RWPE1 (cell line): ENCODE measurements at places on chromosomes 7 and 10.

GRCh38 chr10:7314170-7314569 lies 96.7 kb downstream of the SFMBT2 start:
- DNase-seq = no peak

DNA sequence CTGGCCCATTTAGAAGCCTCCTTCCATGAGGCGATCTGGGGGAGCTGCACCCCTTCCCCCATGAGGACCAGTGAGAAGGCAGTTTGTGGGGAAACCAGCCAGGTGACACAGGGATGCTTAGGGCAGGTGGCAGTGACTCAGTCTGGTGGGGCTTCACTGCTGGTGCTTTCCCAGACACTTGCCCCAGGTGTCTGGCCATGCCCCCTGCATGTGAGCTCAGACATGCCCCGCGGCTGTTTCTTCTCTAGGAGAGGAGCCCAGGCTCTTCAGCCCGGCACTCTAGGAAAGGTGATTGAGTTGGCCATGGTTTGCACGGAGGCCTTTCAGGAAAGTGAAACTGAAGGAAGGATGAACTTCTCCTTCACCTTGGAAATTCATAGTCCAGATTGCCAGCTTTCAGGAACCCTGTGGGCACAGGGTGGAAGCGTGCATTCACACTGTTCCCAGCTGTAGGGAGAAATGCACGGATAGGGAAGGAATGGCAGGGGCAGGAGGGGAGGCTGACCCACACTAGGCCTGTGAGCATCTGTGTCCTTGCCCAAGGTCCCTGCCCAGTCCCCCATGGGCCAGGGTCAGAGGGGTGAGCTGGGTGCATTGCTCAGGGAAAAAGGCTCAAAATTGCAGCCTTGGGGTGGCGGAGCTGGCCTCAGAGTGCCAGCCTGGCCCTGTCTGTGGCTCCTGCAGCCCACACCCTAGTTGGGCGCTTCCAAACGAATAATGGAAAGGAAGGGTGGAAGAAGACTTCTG lies 359.1 kb downstream of the GLRX3 start:
- DNase-seq = no peak

DNA sequence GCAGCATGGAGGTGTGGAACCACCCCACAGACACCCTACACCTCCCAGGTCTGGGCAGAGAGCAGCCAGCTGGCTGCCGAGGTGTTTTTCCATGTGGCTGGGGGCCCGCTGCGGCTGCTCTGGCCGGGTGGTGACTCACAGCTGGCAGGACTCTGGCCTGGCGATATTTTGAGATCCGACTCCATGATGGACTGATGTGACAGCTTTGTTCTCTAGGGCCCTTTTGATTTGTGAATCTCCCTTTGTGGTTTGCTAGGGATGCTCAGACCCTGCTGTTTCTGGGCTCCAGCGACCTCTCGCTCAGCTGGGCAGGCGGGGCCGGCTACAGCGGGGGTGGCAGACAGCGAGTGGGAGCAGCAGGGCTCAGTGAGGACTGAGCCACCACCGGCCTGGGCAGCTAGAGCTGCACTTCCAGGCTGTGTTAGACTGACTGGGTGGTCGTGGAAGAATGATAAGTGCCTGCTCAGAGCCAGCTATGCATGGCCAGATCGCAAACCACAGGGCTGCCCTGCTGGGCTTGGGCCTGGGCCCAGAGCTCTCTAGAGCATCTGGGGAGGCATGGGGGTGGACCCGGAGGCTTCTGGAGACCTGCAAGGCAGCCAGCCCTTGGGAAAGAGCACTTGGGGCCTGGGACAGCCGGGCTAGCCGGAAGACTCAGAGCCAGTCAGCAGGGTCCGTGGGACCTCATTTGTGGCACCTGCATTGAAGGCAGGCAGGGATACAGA lies 46.2 kb upstream of the GDF10 start:
- DNase-seq = no peak

- DNase-seq = no peak
Observed at GRCh38 chr7:74619235-74619860, 38.2 kb upstream of the GTF2I start.

- DNase-seq = no peak
Observed at GRCh38 chr7:2473496-2474180, 2.6 kb downstream of the GRIFIN start.

DNA sequence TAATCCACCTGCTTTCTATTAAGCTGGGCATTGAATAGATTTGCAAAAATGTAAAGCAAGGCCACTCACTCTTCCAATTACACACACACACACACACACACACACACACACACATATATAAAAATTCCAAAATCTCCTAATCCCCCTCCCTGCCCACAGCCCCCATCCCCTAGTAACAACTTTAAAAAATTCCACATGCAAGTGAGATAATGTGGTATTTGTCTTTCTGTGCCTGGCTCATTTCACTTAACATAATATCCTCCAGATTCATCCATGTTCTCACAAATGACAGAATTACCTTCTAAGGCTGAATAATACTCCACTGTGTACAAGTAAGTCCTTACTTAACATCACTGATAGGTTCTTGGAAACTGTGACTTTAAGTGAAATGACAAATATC lies 24.2 kb downstream of the SH2D4B start:
- no peak for DNase-seq
